GM12864 (cell line): ENCODE measurements at places on chromosomes 7 and 10.

DNA sequence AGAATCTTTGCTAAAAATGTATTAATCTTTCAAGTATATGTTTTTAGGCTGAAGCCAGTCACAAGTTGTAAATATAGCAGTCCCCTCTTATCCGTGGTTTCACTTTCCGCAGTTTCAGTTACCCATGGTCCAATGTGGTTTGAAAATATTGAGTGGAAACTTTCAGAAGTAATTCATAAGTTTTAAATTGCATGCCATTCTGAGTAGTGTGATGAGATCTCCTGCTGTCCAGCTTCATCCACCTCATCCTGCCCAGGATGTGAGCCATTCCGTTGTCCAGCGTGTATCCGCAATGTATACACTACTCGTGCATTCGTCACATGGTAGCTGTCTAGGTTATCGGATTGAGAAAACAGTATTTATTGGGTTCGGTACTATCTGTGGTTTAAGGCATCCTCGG is 12.2 kb downstream of the PDCD4 start:
- no peak for DNase-seq

- no peak for DNase-seq
Measured at GRCh38 chr10:104247513-104248146, 7.1 kb upstream of the GSTO1 start.

GRCh38 chr7:156095908-156096539 is 283.8 kb upstream of the SHH start:
- DNase-seq: no peak

DNA sequence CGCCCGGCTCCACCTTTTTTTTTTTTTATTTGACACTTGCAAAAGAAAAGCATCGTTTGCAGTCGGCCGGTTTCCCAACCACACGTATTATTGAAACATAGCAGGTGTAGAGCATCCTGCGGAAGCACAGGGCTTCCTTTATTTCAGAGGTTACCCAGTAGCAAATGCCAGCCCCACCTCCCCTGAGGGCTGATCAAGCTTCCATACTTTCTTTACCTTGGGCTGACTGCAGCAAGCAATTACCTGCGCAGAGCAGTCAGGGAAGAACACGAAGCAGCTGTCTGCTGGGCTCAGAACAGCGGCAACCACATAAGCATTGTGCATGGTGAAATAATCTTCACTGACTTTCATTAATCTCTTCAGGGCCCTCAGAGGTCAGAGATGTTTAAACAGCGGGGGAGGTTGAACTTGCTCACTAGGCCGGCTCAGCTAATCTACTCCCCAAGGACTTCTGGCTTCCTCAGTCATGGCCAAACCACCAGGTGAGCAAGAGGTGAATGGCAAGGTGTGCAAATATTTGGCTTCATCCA is 784.7 kb upstream of the AUTS2 start:
- DNase-seq: no peak

- DNase-seq: no peak
Measured at GRCh38 chr10:42553064-42553407, 85.3 kb downstream of the ZNF33B start.

DNA sequence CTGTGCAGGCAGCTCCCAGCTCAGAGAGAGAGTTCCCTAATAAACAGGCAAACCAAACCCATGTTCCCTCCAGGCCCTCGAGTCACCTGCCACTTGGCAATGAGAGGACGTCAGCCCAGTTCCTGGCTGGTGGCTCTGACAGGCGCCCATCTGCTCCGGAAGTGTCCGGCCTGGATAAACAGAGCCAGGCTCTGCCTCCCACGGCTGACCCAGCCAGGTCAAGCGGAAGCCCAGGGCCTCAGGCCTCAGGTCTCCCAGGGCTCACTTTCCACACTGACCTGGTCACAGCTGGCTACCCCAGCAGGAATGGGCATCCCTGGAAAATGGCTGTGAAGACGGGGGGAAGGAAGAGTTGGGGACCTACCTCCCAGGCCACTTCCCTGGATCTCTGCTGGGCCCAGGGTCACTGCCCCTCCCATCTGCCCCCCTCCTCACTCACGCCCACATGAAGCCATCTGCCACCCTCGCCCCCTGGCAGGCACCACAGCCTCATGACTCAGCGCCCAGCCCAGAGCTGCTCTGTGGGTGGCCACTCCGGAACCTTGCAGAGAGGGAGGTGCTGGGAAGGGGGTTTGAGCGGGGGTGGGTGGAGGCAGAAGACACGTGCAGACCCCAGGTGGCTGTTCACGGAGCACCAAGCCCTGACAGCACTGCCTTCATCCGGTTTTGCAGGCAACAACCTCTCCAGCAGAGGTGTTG is 37.4 kb upstream of the DUSP5 start:
- no peak for DNase-seq
